ENCODE measurements at places on chromosomes 2 and 18.

DNA sequence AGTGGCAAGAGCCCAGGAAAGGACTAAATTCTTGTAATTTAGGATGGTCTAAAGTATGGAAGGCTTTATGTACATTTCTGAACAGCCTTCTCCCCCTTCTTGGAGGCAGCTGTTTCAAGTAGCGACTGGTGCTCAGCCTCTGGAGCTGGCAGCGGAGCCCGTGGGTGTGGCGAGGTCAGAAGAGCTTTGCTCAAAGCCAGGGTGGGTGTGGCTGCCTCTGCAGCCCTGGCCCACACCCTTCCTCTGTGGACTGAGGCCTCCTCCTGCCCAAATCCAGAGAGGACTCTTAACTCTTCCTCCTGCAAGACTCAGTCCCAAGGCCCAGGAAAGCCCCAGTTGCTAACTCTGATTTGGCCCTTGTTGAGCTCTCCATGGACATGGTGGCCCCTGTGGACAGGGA is 202.1 kb upstream of the REV1 start:
- no peak for DNase-seq

- DNase-seq: no peak
Observed at GRCh38 chr2:146221826-146222225, 1623.0 kb upstream of the ACVR2A start.

DNA sequence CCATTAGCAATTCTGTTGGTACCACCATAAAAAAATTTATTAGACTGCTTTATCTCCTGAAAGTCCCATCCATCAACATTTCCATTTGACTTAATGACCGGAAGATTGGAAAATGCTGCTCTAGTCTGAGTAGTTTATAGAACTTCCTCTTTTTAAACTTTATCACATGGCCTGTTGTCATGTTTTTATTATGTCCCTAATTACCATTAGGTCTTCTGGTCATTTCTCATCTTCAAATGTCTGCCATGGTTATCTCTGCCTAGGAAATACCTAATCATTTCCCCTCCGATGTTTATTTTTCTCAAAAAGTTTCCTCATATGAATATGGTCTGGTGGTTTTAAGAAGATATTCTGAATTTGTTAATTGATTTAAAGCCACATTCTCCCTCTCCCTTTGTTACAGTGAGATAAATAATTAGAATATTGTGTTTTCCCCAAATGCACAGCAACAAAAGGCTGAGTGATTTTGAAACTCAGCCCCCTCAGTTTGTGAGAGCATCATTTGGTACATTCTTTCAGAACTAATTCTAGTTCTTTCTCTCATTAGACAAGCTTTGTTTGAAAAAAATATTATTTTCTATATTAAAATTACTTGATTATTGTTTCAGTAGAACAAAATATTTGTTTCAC is 317.1 kb upstream of the ST6GAL2 start:
- DNase-seq: no peak

- DNase-seq: no peak
Observed at GRCh38 chr2:74051504-74051903, 66.8 kb downstream of the TET3 start.

- DNase-seq: no peak
Observed at GRCh38 chr2:101807242-101807641, 109.7 kb downstream of the MAP4K4 start.

DNA sequence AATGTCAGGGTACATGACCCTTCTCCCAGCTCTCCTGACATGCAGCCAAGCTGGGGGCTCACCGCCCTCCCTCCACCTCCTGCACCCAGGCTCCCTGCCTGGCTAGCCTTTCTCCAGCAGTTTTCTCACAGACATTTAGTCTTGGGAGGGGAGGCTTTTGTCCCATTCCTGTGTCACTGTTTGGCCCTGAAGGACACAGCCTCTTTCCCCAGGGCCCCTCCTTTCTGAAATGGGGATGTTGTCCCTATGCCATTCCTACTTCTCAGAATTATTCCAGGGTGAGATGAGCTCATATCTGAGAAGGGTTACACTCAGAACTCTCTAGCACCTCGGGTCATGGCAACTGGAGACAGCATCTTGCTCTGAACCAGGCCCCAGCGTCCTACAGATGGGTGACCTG is 47.3 kb upstream of the MRPL33 start:
- DNase-seq: no peak

DNA sequence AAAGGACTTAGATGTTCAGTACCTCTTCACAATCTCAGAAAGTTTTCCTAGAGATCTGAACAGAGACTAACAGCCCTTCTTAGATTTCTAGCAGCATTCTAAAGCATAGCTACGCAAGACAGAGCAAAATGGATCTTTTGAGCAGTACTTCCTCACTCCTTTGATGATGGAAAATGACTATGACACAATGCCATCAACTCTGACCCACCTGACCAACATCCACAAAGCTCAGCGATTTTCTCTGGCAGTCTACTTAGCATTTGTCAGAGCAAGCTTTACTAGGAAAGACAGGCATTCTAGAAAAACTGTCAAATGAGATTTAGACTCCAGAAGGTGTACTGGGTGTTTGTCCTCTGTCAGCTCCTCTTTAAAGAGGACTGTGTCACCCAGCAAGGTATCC is 180.9 kb upstream of the ACVR2A start:
- DNase-seq: no peak

- DNase-seq: no peak
Observed at GRCh38 chr2:10145519-10146357, 23.2 kb downstream of the RRM2 start.

- DNase-seq: no peak
Observed at GRCh38 chr2:67048314-67048713, 348.8 kb upstream of the ETAA1 start.

DNA sequence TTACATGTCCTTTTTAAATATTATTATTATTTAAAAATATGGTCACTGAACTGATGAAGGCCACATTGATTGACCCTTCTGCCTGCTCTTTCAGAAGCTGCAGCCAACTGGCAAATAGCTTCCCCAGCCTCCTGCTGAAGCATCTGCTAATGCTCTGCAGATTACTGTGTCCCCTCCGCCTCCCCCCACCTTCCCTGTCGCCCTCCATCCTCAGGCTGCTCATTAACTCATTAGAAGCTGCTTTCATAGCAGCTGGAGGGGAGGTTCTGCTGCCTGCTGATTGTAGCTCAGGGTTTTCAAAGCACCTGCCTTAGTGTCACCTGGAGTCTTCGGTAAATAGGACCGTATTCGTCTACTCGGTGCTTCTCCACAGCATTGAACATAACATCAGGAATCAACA is 24.8 kb upstream of the LMAN1 start:
- no peak for DNase-seq

DNA sequence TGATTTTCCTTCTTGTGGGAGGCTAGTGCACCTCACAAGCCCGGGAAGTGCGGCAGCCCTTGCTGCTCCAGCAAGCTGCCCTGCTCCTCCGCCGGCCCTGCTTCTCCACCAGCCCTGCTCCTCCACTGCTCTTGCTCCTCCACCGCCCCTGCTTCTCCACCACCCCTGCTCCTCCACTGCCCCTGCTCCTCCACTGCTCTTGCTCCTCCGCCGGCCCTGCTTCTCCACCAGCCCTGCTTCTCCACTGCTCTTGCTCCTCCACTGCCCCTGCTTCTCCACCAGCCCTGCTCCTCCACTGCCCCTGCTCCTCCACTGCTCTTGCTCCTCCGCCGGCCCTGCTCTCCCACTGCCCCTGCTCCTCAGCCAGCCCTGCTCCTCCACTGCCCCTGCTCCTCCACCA is 95.6 kb downstream of the NDUFA10 start:
- no peak for DNase-seq

Measured in non-pigmented ciliary epithelial cell (primary cell).